ENCODE measurements at places on chromosomes 12 and 14.
A peak's percentile ranks its signal among the peaks of the same experiment; 100 is the strongest.

- DNase-seq, result no peak
Measured at GRCh38 chr14:57928732-57929131, 62.8 kb upstream of the SLC35F4 start.

DNA sequence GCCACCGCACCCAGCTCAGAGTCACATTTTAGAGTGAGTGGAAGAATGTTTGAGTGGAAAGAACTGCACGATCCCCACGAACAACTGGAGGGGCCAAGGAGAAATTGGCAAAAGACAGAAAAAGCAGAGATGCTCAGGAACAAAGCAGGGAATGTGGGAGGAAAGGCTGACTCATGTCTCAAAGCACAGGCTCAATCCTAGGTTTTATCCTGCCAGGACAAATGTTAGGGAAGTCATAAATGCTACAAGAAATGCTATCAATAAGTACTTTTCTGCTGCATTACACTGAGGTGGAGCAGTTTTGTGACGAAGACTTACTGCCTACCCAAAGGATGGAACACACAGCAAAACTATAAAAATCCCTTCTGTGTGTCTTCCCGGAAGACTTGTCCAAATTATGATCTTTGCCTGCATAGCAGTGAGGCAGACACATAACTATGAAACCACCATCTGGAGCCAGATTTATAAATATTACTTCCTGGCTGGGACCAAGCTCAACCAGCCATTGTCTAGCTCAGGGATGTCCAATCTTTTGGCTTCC lies 26.7 kb downstream of the NIN start:
- no peak for DNase-seq

DNA sequence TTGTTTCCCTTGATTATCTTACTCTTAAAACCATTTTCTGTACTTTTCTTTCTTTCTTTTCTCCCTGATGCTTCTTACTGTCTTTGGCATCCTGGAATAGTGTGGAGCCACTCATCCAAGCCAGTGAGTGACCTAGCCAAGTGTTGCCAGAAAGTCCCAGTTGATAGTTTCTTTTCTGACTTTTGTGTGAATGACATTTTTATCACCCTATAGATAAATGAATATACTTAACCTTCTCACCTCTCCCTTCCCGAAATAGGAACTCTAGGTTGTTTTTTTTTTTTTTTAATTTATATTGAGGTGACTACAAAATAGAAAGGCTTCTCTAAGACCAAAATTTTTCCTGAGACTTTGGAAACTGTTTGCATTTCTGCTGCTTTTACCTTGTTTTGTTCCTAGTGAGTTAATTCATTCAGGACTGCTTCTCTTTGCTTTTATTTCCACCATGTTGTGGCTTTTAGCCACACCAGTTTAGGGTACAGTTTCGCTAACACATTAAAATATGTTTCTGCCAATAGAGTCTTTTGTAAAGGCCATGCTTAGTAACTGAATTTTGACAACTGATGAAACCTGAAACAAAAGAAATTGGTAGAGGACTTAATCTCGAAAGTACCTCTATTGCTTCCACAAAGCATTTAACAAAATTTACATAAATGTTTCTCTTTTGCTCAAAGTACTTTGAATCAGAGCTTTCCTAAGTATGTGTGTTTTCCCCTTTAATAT lies 194.6 kb downstream of the ERC1 start:
- no peak for DNase-seq

DNA sequence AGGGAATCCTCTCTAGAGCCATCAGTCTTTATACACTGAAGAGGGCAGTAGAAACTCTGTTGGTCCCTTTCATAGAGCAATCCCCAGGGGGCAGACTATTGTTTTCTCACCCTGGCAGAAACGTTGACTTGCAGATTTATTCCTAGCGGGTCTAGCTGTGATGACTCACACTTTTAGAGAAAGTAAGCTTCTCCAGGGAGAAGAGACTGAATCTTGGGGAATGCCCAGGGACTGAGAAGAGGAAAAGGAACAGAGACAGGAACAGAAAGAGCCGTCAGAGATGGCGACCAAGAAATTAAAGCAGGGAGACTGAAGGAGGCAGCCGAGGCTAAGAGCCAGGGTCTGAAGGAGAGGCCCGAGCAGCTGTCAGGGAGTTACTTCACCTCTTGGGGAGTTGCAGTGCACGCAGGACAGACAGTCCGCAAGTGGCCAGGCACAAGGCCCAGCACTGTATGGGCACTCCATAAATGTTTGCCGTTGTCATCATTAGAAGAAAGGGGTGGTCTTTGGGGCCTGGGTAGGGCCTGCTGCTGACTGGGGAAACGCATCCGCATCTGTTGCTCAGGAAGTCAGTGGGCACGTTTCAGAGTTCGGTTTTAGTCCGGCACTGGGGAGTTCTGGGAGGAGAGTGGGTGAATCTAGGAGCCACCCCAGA lies 13.0 kb downstream of the PLEKHG6 start:
- peak; percentile 85 for DNase-seq

DNA sequence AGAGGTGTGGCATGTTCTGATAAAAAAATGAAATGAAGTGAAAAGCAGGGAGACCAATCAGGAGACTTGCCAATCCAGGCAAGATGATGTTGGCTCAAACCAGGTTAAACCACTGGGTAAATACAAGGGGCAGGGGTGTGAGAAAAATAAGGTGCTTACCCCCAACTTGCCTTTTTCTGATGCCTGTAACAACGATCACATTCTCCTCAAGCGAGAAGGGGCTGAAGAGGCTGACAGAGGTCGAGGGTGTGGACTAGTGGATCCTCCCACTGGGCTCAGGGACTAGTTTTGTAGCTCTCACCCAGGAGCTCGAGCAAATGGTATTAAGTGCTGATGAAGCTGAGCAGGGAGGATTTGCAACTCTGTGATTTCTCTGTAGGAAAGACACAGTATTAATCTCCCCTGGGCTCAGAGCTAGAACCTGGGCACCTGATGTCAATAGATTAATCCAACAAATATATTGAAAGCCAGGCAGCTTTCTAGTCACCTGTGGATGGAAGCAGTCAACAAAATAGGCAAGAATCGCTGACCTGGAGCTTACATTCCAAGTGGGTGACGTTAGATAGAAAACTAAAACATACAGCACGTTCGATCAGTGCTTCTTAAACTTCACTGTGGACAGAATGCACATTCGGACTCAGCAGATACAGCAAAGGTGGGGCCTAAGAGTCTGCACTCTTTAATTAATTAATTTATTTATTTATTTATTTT lies 15.2 kb upstream of the EAPP start:
- DNase-seq, result no peak

DNA sequence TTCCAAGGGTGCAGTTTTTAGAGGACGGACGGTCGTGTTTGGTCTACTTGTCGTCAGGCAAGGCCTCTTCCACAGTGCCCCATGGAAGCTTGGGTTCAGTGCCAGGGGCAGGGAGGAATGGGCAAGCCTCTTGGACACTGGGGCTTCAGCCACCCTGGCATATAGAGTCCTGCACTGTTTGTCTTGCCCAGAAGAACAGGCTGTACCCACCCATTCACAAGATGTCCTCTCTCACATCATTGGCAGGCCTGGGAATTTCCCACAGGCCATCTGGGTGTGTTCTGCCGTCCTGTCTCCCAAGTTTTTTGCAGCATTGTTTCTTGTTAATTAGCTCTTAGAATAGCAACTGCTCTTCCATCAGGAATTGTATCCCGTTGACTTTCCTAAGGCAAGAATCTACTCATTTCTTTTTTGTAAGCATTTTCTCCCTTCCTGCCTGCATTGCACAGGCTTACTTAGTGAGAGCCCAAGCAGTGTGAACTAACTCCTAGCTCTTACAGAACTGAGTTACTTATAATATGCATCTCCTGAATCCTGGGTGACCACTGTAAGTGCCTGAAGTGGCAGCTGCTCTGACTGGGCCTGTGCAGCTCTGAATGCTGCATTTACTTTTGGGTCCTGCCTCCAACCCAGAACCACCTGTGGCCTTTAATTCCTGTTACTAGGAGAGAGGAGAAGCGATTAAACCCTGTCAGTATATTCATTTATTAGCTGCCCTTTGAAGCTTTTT lies 149.4 kb upstream of the HIF1A start:
- no peak for DNase-seq

GRCh38 chr14:95418858-95419257 lies 97.6 kb downstream of the SYNE3 start:
- DNase-seq, result no peak

GRCh38 chr14:89407856-89408255 lies 9.2 kb downstream of the FOXN3 start:
- no peak for DNase-seq

GRCh38 chr12:18799561-18799960 lies 61.6 kb downstream of the CAPZA3 start:
- no peak for DNase-seq

Measured in fibroblast of the conjunctiva (primary cell).